ENCODE measurements at places on chromosomes 11 and 22. TPM values are rescaled to one million over a fixed set of nuclear protein-coding genes. Genes with fewer than 3 reads are reported as not detected.

The KRTAP5-10 gene
- total RNA-seq: not detected

The RAG2 gene
- total RNA-seq: not detected

The CHKB gene
- 13.0 TPM for total RNA-seq

The OR4A16 gene
- not detected for total RNA-seq

The GRK3 gene
- 3.4 TPM for total RNA-seq

The RASL10A gene
- 0.28 TPM for total RNA-seq

The MPPED2 gene
- not detected for total RNA-seq

The OR10D3 gene
- not detected for total RNA-seq

The CST6 gene
- not detected for total RNA-seq

The VPS26B gene
- 22.4 TPM for total RNA-seq

The CHST1 gene
- total RNA-seq: 1.2 TPM

The WT1 gene
- 6.1 TPM for total RNA-seq

The KRTAP5-8 gene
- not detected for total RNA-seq

The ASCL2 gene
- not detected for total RNA-seq

The ANO3 gene
- total RNA-seq: 0.01 TPM

The ADSL gene
- total RNA-seq: 91.9 TPM

The TRIM64 gene
- not detected for total RNA-seq

The LIF gene
- total RNA-seq: 40.5 TPM

The PICALM gene
- 110 TPM for total RNA-seq

The P2RY2 gene
- 8.9 TPM for total RNA-seq

The TMEM25 gene
- 0.45 TPM for total RNA-seq

The OR51G1 gene
- not detected for total RNA-seq

The RAC2 gene
- total RNA-seq: 0.14 TPM

The IGSF9B gene
- 1.3 TPM for total RNA-seq

The RIMBP3B gene
- 0.31 TPM for total RNA-seq

The ADM2 gene
- 0.51 TPM for total RNA-seq

The MMP10 gene
- total RNA-seq: 1.4 TPM

The GAS2 gene
- total RNA-seq: 0.77 TPM

The VPREB1 gene
- total RNA-seq: not detected

The HPX gene
- total RNA-seq: 0.44 TPM

The EIF3L gene
- 302 TPM for total RNA-seq

The GUCY1A2 gene
- 0.10 TPM for total RNA-seq

The CARD16 gene
- total RNA-seq: not detected
